ENCODE measurements at places on chromosomes 7 and 10.
A peak's percentile ranks its signal among the peaks of the same experiment; 100 is the strongest.

GRCh38 chr10:46216836-46217751 lies 69.7 kb upstream of the ANTXRL start:
- DNase-seq, result no peak

DNA sequence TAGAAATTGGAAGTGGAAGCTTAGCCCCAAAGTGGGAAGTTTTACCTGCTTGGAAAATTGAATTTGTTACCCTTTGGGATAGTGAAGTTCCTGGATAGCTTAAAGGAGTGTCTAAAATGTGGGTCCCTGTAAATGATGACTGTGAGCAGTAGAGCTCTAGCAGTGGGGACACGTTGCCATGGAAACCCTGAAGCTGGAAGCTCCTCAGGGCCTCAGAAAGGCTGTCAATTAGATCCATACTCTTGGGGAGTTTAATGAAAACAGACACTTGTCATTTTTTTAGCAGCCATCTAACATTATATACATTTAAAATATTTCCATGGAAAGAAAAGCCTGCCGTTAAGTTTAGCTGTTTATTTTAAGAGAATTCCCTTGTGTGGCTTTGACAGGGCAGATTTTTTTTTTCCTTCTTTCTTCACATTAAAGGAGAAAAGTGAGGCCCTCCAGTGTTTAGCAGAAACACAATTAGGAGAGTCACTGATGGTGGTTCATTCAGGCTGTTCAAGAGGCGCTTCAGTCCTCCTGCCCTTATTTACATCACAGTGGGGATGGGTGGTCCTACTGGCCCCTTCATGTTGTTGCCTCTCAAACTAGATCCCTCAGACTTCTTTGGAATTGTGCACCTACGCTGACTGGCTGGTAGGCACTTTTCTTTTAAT lies 518.4 kb downstream of the CCSER2 start:
- DNase-seq, result no peak

DNA sequence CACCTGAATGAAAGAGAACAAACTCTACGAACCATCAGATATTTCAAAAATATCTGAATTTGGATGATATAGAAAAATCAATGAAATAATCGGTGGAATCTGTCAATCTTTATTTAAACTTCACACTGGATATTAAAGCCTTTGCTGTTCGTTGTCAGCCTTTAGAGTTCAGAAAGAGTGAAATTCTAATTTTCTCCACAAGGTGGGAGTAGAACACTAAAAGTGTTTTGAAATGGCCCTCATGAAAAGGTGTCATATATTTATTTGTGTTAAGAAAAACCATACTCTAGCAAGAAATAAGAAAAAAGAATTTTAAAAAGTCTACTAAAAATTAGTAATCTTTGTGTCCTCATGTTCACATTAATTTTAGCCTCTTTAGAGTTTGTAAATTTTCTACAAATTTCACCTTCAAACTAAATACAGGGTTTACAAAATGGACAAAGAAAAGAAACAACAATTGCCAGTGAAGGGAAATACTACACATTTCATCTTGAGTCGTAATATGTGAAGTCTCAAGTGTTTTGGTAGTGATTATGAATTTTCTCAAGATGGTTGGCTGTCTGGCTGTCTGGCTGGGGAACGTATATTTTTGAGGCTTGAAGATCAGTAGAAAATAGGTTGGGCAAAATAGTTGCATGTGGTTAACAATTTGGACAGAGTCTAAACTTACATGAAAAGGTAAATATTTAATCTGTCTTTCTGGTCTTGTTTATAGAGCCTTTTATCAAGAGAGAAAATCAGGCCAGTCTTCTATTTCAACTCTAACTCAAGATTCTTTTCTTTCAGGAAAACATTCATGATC lies 43.7 kb downstream of the DNAJB9 start:
- DNase-seq, result no peak

- DNase-seq, result no peak
These were observed 238.9 kb upstream of the CTBP2 start for GRCh38 chr10:125399289-125399688.

- no peak for DNase-seq
These were observed 61.8 kb downstream of the NEURL1 start for GRCh38 chr10:103555325-103555649.

DNA sequence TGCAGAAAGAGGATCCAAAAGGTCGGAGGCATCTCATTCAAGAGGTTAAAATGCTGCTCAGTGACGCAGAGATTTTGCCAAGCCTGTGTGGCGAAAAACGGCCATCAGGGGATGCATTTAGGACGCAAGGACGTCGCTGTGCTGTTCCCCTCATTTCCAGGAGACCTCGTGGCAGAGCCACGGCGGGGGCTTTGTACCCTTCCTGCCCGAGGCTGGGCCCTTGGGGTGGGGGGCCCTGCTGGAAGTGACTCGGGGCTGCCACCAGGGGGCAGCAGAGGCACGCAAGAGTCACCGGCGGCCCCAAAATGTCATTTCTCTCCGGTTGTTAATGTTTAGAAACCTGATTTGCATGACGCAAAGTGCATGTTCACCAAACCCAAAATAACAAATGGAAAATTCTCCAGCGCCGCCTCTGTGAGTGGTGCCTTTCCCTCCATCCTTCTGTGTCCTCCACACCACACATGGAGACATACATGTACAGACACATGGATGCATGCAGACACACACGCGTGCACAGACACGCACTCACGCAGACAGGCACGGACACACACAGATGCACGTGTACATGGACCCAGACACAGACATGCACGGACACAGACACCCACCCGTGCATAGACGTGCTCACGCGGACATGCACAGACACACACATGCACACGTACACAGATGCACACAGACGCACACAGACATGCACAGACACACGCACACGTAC lies 51.0 kb upstream of the NKX6-2 start:
- DNase-seq, result peak; percentile 33

DNA sequence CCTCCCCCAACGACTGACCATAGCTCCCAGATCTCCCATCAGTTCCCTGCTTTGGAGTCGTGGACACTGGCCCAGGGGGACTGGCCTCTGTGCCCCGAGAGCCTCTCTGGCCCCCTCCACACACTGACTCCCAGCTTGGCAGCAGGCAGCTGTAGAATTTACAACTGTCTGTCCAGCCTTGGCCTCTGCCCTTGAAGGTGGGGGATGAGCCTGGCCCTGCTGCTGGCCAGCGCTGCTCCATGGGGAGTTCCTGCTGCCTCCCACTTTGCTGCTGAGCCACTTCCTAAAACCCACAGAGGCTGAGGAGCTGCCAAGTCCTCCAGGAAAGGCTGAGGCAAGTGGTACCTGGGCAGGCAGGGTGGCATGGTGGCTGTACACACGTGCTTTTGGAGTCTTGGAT lies 147.1 kb downstream of the WDR11 start:
- no peak for DNase-seq

DNA sequence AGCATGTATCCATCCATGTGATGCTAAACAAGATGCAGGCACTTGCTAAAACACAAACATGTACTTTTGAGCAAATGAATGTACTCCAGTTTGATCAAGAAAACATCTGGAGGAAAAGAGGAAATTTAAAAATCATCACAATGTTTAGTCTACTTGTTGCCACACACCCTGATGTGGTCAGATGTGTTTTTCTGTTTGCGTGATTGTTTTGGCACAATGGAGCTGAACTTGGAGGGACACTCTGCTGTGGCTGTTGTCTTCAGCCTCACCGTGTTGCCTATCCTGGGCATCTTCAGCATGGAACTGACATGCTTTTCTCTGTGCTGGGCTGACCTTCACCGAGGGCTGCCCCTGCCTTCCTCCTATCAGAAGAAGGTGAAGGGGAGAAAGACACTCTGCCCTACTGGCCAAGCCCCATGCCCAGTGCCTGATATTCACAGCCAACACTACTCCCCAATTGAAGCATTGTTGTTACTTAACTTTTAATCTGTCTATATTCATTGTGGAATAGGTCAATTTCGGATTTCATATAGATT lies 268.3 kb upstream of the IGFBP3 start:
- DNase-seq, result no peak

DNA sequence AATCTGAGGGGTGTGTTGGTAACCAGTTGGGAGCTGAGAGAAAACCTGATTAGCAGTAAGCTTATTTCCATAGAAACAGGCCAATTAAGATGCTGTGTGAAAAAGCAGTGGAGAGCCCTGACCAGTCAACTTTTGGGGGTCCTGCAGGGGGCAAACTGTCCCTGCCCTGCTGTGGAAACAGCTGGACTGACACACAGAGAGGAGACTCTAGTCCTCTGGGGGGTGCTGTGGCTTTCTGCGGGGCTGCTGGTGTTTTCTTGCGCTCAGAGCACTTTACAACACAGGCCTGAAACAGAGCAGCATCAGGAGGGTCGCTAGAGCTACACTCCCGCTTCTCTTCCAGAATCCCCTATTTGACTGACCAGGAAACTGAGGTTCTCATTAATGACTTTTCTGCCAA lies 546.9 kb upstream of the GALNT17 start:
- no peak for DNase-seq

GRCh38 chr10:59830601-59831259 lies 75.6 kb downstream of the CCDC6 start:
- no peak for DNase-seq

All from stimulated activated CD4-positive, alpha-beta T cell treated with anti-CD3 and anti-CD28 coated beads, Interleukin-2, amount 100 ng/mL, for 48 hours (primary cell).